ENCODE measurements at places on chromosomes 7 and 10. TPM values are rescaled to one million over a fixed set of nuclear protein-coding genes. Genes with fewer than 3 reads are reported as not detected.
A peak's percentile ranks its signal among the peaks of the same experiment; 100 is the strongest.

- peak; percentile 54 for DNase-seq
Measured at GRCh38 chr10:95741807-95742467, 14.0 kb upstream of the ENTPD1 start.

DNA sequence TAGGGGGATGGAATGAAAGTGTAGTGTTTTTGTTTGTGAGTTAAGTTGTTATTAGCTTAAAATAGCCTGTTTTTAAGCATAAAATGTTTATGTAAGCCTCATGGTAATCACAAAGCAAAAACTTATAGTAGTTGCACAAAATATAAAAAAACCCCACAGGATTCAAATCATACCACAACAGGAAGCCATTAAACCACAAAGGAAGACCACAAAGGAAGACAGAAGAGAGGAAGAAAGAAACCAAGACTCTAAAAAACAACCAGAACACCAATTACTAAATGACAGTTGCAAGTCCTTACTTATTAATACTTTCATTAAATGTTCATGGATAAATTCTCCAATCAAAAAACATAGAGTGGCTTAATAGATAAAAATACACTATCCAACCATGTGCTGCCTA lies 63.6 kb downstream of the ANKRD7 start:
- DNase-seq: no peak

DNA sequence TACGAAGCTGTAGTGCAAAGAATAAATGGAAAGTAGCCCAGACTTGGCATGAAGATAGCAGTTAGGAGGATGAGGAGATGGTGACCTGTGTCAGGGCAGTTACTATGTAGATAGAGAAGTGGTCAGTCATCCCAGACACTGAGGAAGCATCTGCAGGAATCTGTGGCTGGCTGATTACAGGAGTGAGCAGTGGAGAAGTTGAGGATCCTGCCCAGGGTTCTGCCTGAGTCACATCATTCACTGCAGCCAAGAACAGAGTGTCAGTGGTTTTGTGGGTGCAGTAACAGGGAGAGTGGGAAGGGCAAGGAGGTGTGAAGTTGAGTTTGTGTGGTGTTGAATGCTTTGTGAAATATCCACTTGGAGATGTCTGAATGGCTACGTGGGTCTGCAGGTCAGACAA lies 676.4 kb upstream of the NRP1 start:
- no peak for DNase-seq

The OR2A1 gene
- not detected for total RNA-seq

The UBE2D4 gene
- total RNA-seq: 23.8 TPM

The PLXDC2 gene
- 59.2 TPM for total RNA-seq
